ENCODE measurements at places on chromosomes 5 and 9.

GRCh38 chr9:15873573-15874177 lies 320.8 kb downstream of the CCDC171 start:
- no peak for DNase-seq

DNA sequence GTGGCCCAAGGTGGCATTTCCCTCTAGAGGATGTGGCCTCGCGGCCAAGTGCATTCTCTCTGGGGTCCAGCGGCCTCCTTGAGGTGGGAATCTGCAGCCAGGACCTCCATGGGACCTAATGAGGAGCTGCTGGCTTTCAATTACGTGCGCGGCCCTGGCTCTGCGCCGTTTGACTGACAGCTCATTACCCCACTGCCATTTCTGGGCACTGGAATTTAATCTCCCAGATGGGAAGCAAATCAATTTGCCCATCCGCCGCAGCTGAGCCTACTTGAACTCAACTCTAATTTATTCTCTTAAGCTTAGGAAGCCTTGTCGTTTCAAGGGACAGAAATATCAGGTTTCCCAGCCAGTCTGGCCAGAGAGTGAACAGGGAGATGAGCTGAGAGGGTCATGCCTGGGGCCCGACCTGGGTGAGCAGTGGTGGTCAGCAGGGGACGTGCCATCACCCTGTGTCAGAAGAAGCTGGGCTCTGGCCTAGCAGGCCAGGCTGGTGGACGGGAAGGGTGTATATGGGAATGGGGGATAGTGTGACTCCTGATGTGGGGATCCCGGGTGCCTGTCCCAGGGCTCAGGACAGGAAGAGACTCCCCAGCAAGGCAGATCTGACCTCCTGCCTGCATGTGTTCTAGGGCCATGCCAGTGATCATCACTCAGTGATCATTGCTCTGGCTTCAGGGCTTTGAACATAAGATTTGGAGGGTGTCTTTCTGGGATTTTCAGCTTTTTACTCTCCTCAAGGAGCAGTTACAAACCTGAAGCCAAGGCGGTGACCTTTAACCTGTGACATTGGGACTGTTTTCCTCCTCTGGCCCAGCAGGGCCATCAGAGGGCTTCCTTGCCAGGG lies 69.7 kb downstream of the MACROH2A1 start:
- DNase-seq: no peak

DNA sequence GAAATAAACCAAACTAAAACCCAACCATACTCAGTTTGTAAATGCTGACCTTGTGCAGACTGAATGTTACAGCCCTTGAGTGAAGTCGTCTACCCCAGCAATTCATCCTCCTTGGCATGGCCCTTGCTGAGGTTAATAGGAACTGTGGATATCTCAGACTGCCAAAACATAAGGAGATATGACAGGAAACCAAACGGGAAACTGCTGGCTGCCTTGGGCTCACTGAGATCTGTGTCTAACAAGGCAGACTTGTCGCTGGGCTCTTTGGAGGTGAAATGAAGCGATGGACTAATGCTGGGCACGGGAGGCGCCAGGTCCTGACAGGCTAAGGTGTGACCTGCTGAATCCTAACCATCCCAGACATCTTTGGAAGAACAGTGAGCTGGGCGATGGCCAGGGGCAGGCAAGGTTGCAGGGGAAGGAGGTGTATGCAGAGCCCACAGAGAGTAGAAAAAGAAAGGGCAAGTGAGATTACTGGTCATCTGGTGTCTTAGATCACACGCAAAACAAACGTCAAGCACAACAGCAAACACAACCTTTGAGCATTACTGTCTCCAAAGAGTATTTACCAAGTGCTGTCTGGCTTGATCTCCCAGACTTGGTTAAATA lies 44.6 kb upstream of the ALDH1A1 start:
- no peak for DNase-seq

GRCh38 chr5:1831257-1831656 lies 30.1 kb downstream of the NDUFS6 start:
- DNase-seq: no peak

DNA sequence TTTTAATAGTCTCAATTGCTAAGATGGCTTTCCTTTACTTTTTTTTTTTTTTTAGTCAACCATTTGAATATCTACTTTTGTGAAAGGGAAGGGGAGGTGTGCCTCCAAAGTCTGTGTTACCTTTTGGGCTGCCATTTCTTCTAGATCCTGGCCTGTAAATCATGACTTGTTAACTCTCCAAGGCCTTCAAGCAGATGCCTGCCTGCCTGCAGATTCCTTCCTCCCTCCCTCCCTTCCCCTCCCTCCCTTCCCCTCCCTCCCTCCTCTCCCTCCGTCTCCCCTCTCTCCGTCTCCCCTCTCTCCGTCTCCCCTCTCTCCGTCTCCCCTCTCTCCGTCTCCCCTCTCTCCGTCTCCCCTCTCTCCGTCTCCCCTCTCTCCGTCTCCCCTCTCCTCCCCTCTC lies 73.1 kb downstream of the COMMD10 start:
- no peak for DNase-seq

DNA sequence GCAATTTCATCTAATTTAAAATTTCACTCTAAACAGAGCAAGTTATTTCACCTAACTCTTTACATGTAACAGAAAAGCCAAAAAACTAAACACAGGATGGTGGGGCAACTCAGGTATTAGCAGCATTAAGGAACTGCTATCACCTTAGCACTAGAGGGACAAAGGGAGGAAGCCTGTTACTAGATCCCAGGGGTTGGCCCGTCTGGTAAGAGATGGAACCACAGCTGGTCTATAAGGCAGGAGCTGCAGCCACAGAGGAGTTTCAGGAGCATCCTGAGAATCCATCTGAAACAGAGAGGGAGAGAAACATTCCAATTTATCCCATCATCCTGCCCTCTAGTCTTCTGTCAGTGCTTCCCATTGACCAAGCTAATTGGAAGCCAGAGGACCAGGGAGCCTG lies 300.3 kb downstream of the MRPS30 start:
- no peak for DNase-seq

DNA sequence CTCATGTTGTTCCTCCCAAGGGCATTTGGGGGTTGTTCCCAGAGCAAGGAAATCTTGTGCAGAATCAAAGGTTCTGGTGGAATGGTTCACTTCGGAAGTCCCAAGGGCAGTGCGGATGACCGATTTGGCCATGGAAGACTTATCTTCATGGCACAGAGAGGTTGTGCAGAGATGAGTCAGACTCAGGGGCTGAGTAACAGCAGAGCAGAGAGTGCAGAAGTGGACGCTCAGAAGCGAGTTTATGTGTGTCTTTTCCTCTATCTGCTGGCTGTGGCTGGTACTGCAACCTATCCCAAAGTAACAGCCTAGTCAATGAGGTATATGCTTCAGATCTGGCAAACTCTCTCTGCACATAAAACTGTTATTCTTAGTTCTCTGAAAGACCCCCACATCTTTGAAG lies 118.1 kb downstream of the DPYSL3 start:
- no peak for DNase-seq

GRCh38 chr9:110986529-110986928 lies 51.7 kb downstream of the LPAR1 start:
- DNase-seq: no peak

DNA sequence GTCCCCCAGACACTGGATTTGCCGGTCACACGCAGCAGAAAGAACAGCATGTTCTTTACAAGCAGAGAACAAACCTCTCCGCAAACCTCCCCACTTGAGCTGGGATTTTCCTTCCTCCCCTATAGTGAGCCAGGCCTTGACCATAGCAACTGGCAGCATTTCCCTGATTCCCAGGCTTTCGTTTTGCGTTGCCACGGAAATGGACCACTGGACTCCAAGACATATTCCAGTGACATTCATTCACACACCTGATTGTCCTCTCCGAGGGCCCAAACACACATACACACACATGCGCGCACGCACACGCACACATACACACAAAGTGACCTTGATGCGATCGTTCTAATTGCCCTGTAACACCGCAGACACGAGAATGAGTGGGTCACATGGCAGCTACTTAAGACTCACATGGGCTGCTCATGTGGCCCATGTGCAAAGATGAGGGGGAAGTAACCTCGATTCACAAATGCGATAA lies 80.9 kb upstream of the CPEB4 start:
- no peak for DNase-seq

- no peak for DNase-seq
Observed at GRCh38 chr9:120960001-120960400, 33.4 kb upstream of the TRAF1 start.

DNA sequence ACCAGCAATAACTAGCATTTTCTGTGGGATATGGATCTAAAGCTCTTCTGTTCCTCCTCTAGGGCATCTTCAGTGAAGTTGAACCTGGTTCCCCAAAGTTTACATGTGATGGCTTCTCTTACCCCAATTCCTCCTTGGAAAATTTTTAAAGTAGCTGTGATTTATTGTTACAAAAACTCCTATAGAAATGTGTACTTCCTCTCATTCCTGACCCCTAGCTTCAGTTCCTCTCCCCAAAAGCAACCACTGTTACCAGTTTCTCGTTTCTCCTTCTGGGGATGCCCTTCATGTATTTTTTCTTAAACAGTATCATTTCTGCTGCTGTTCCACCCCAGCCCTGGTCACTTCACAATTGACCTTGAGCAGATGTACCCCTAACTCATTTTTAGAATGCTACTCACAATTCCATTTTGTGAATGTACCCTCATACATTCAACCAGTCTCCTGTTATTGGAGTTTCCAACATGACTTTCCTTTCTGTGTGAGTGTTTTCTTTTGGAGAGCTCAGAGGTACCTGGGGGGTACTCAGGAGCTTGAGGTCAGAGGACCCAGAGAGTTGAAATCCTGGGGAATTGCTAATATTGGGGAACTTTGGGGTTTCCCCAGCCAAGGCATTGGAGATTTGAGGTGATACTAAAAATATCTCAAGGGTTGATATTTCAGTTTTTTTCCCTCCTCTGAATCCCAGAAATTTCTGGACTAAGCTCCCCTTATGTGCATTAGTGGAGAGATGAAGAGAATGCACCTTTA lies 18.6 kb upstream of the GLRX start:
- DNase-seq: no peak

GRCh38 chr5:82635561-82636288 lies 357.6 kb upstream of the RPS23 start:
- no peak for DNase-seq

DNA sequence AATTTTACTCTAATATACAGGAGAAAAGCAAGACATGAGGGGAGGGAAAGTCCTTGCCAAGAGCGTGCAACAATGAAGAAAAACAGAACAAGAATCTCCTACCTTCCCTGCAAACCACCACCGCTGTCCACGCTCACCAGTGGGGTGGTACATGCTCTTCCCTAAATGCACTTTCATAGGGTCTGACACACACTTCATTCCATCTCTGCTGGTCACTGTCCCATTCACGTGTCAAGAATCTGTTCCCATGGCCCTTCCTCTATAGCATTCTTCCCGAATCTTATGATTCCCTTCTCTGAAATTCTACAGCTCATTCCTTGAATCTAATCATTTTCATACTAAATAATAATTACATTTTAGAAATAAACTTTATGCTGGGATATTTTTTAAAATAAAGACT lies 11.4 kb upstream of the DNAH5 start:
- no peak for DNase-seq

GRCh38 chr5:149453618-149454415 lies 74.7 kb upstream of the IL17B start:
- no peak for DNase-seq

GRCh38 chr5:68521776-68522175 lies 306.2 kb downstream of the PIK3R1 start:
- no peak for DNase-seq

- no peak for DNase-seq
Observed at GRCh38 chr9:27157097-27157496, 48.1 kb downstream of the TEK start.

- no peak for DNase-seq
Observed at GRCh38 chr5:19519448-19519847, 468.6 kb downstream of the CDH18 start.

- no peak for DNase-seq
Observed at GRCh38 chr5:160119905-160120266, 636 bp upstream of the PWWP2A start.

DNA sequence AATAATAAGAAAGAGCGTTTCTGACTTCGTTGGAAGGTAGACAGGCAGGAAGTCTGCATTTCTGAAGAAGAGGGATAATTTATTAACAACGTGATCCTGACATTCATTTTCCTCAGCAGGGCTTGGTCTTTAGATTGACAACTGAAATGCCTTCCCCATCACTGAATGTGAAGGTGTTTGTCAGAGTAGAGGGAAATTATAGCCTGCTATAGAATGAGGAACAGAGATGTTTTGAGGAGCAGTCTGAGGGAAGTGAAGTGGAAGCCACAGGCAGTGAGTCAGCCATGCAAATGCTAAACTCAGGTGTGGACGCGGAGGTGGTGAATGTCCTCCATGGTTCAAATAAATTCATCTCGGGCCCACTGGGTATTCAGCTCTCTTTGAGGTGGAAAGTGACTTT lies 30.5 kb downstream of the C7 start:
- DNase-seq: no peak

GRCh38 chr9:105144076-105144475 lies 100.4 kb upstream of the SLC44A1 start:
- DNase-seq: no peak

DNA sequence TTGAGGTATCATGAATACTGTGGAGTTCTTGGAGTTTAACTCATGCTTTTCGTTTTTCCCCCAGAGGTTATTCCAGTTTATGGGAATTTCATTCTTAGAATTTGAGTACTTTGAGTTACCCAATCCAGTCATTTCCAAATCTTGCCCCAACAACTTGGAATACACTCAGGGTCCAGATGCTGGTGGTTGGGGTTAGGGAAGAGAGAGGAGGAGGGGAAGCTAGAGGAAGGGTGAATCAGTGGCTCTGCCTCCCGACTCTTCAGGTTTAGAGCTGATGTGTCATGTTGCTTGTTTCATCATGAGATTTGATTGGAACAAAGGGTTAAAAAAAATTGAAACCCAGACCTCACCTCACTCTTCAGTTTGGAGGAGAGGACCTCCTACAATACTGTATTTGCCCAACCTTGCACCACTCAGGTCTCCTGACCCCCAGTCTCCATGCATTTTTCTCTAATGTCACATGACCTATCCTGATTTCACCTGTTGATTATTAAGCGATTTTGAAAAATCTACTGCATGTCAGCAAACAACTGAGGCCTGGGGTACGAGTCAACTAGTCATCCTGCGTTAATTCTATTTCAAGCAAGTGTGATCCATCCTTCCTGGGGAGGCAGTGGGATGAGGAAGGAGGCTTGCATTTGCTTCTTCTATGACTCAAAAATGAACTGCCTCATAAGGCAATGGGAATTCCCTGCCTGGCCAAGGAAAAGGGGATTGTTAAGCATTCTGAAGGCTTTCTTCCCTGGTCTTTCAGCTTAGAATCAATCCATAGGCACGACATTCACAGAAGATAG lies 6.2 kb upstream of the SLC1A3 start:
- no peak for DNase-seq

DNA sequence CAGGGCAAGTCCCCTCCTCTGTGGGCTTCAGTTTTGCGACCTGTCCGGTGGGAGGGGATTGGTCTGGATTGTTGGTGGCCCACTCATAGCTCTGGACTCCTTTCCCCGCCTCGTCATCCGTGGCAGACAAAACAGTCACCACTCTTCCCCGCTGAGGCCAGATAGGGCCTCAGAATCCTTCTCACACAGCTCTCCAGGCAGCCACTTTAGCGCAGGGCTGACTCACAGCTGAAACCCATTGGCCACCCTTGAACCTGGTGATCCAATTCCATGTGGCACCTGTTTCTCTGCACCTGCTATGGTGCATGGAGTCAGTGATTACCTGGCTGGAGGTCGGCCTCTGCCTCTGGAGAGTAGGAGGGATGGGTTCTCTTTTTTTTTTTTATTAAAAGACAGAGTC lies 15.8 kb upstream of the CACFD1 start:
- DNase-seq: no peak

- no peak for DNase-seq
Observed at GRCh38 chr5:179406031-179406961, 61.0 kb upstream of the ADAMTS2 start.

- no peak for DNase-seq
Observed at GRCh38 chr5:74648835-74649293, 8.3 kb upstream of the ENC1 start.
